ENCODE measurements at places on chromosomes 3 and 15. TPM values are rescaled to one million over a fixed set of nuclear protein-coding genes. Genes with fewer than 3 reads are reported as not detected.

DNA sequence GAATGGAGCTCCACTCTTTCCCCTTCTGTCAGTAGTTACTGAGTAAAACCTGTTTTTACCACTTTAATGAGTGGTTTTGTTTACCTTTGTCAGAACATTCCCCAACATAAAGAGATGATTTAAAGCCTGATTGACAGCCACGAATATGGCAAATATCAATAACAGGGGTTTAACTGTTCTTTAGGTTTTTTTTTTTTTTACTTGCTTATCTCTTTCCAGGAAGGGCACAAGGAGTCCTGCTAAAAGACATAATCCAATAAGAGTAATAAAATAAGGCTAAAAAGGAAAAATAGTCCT lies 11.5 kb upstream of the UBE2Q2 start:
- no peaks in the 10 kb centered on the region for H3K36me3 ChIP-seq
- H3K4me3 ChIP-seq = no peak overlapping the region
- H3K27me3 ChIP-seq = no peaks in the 10 kb centered on the region
- H3K27ac ChIP-seq = no peak overlapping the region
- DNase-seq = no peak
- H3K4me1 ChIP-seq = peaks cover 9% of the 10 kb centered on the region

DNA sequence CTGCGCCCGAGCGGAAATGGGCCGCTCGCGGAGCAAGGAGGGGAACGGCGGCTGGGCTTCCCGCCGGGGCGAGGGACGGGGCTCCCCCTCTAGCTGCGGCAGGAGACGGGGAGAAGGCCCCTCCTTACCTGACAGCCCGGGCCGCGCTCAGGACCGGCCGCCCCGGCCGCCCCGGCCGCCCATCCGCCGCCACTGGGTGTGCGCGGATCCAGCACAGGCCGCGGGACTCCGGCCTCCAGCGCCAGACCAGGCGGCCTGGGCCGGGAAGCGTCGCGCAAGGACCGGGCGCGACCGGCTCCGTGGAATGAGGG lies 296 bp downstream of the TPRA1 start:
- peak; percentile 40 for DNase-seq
- H3K27me3 ChIP-seq = no peaks in the 10 kb centered on the region
- no peaks in the 10 kb centered on the region for H3K36me3 ChIP-seq
- H3K4me3 ChIP-seq = peak overlapping the region; percentile 95
- H3K4me1 ChIP-seq = peaks cover 64% of the 10 kb centered on the region

DNA sequence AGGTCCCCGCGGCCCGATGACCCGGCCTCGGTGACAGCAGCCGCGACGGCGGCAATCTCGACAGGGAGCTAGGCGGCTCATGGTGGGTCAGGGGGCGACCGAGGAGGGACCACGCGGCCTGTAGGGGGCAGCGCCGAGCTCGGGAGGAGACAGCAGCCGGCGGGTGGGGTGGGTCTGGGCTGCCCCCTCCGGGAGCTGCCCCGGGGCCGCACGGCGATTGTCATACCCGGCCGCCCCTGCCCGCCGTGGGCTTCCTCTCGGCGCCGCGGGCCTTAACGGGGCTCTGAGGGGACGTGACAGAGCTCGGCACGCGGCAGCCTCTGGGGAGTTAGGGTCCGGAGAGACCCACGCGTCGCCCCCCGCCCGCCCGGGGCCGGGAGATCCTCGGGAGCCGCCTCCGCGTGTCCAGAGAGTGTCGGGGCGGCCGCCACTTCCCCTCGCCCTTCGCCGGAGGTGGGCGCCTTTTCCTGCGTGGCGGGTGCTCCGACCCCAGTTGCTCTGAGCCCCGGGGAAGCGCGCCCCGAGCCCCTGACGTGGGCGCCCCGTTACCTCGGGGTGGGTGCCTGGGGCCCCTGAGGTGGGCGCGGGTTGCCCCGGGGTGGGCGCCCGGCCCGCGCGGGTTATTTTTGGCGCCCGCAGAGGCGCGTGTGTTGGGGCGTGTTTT lies 539 bp upstream of the PLCL2 start:
- no peaks in the 10 kb centered on the region for H3K27me3 ChIP-seq
- H3K27ac ChIP-seq = peak overlapping the region; percentile 96
- peak; percentile 75 for DNase-seq
- H3K4me1 ChIP-seq = peaks cover 69% of the 10 kb centered on the region
- H3K4me3 ChIP-seq = peak overlapping the region; percentile 92
- H3K36me3 ChIP-seq = no peaks in the 10 kb centered on the region

- no peak overlapping the region for H3K27ac ChIP-seq
- H3K4me3 ChIP-seq = no peak overlapping the region
- H3K36me3 ChIP-seq = no peaks in the 10 kb centered on the region
- H3K27me3 ChIP-seq = no peaks in the 10 kb centered on the region
- no peaks in the 10 kb centered on the region for H3K4me1 ChIP-seq
These were observed 170.7 kb downstream of the OCA2 start for GRCh38 chr15:27928386-27928785.

Gene PRICKLE2
- 8.7 TPM for total RNA-seq

Gene SERINC4
- 0.44 TPM for total RNA-seq

Data from left ventricle myocardium inferior (tissue), 1 donor.